ENCODE measurements at places on chromosomes 7 and 10.

DNA sequence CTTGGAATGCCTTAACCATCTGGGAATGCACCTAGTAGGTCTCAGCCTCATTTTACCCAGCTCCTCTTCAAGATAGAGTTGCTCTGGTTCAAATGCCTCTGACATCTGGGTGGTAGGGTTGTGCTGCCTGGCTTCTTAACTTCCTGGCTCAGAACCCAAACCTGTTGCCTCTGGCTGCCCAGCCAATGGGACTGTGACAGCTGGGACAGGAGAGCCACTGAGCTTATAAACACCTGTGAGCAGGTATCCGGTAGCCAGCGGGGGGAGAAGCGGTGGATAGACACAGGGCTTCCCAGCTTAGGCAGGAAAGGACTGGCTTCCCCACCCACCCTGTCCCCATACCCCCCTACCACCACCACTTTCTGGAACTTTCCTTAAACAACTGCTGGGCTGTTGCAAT is 115.8 kb upstream of the CARD11 start:
- no peak for DNase-seq

DNA sequence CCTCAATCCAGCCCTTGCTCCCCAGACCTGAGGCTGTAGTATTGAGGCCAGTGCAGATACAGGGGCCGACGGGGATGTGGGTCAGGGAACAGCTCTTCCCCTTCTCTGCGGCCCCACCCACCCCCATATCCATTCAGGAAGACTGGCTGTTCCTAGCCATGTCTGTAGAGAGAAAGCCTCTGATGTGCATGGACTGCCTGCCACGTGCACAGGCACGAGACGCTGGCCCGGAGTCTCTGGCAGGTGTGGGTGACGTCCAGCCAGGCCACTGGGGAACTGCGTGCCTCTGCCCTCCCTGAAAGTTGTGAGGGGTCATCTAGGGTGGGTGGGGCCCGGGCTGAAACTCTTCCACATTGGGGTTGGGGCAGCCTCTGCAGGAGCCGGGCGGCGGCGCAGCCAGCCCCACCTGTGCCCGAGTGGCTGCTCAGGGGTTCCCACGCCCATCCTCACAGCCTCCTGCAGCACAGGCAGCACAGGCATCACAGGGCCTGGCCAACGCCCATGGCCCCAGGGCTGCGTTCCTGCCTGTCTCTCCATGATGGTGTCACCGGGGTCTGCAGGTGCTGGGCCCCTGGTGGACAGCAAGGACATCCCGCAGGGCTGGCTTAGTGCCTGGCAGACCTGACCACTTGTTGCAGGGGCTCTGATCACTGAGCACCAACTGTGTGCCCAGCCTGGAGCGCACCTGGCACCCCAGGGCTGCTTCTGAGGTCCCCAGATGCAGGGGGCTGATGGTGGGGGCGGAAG is 27.5 kb downstream of the MICALL2 start:
- DNase-seq, result no peak

- no peak for DNase-seq
These were observed 5.4 kb upstream of the ANKRD7 start for GRCh38 chr7:118219157-118219512.

- DNase-seq, result no peak
These were observed 32.5 kb downstream of the ZNF775 start for GRCh38 chr7:150411606-150412005.

GRCh38 chr7:99784007-99784406 is at the start of gene CYP3A4:
Gene CYP3A4, minus strand, starts transcription at chr7:99784184. Its CDS starts 103 bp downstream, at chr7:99784081.
- no peak for DNase-seq

GRCh38 chr7:32074787-32075585 is 4.8 kb upstream of the PDE1C start:
- no peak for DNase-seq

DNA sequence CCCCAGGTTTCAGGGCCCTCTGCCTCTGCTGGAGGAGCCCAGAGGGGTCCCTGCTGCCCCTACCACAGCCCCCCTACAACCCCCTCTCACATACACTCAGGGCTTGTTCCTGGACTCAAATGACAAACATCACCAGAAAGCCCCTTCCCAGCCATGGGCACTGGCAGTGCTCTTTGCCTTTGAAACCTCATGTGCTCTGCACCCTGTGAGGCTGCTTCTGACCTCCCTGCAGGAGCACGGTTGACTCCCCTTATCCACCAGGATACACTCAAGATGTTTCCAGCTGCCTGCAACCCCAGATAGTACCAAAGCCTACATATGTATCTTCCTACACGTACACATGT is 3.5 kb upstream of the ADIRF start:
- DNase-seq, result no peak

GRCh38 chr7:47783456-47784223 is 164.6 kb downstream of the PKD1L1 start:
- DNase-seq, result peak; percentile 95

- DNase-seq, result no peak
These were observed 80.3 kb downstream of the OAT start for GRCh38 chr10:124338276-124338925.

DNA sequence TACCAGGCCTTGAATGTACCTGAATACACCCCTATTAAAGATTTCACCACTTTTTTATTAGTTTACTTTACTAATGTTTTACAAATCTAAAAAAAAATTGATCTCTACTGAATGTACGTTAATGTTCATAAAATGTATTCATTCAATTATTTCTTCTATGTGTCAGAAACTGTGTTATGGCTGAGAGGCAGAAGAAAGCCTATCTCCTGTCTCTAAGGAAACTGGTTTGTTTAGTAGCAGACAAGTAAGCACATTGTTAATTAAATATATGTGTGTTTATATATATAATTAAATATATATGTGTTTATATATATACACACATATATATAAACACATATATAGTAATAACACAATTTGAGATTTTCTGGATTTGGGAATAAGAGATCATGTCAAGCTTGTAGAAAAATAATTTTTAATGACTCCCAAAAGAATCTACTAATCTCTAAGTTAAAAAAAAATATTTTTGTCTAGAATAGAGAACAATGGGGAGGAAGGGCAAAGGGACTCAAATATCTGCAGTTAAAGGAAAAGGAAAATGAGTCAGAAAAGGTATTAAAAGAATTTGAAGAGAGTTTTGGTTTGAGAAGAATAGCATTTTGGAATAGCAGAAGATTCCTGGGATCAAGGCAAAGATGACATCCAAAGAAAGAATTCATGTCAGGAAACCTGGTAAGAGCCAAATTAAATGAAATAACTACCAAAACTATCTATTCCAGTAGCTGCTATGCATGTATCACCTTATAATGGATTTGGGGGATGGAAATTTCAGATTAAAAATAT is 92.1 kb downstream of the CH25H start:
- DNase-seq, result no peak

DNA sequence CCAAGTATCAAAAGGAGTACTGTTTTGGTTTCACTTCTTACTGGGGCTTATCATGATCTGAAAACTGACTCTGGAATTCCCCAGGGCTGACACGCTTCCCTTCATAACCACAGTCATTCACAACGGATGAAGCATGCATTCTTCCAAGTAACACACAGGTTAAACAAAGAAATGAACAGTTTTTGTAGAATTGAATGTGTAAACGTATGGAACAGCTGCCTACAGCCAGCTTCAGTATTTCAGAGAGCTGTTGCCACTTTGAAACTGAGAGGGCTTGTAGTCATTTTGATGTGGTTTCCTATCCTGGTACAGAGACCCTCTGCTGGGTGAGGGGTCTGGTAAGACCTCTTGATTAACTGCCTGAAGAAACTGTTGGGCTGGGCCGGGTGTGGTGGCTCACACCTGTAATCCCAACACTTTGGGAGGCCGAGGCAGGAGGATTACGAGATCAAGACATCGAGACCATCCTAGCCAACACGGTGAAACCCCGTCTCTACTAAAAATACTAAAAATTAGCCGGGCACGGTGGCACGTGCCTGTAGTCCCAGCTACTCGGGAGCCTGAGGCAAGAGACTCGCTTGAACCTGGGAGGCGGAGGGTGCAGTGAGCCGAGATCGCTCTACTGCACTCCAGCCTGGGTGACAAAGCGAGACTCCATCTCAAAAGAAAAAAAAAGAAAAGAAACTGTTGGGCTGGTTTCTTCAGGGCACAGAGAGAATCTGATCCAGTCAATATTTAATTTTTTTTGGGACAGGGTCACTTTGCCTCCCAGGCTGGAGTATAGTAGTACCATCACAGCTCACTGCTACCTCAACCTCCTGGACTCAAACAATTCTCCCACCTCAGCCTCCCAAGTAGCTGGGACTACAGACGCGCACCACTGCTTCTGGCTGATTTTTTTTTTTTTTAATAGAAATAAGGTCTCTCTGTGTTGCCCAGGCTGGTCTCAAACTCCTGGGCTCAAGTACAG is 4.7 kb downstream of the NFE2L3 start:
- DNase-seq, result peak; percentile 63

DNA sequence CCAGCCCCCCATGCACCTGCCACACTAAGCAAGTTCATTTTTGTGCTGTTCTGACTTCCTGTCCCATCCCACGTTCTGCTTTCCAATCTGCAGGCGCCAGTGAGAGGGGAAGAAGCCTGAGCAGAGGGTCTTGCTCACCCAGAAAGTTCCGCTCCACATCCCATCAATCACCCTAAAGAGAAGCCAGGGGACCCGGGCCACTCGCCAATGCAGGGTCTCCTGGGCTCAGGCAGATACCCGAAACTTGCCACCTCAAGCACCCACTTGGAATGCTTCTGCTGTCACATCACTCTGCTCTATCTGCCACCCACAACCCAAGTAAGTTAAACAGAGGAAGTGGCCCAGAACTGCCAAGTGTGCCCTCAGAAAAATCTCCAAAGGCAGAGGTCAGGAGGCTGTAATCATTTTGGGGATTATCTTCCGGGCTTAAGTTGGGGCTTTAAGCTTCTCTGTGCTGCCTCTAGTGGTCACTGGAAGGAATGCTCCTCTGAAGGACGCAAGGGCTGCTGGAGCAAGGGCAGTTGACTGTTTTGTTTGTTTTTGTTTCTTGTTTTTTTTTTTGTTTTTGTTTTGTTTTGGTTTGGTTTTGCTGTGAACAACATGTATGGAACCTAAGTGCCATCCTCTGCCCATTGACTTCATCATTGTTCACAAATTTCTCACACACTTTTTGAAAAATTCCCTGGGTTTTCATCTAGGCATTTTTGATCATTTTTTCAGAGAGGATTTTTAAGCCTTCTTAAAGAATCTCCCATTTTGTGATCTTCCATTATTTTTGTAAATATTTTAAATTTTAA is 25.5 kb downstream of the PRR15 start:
- DNase-seq, result no peak

DNA sequence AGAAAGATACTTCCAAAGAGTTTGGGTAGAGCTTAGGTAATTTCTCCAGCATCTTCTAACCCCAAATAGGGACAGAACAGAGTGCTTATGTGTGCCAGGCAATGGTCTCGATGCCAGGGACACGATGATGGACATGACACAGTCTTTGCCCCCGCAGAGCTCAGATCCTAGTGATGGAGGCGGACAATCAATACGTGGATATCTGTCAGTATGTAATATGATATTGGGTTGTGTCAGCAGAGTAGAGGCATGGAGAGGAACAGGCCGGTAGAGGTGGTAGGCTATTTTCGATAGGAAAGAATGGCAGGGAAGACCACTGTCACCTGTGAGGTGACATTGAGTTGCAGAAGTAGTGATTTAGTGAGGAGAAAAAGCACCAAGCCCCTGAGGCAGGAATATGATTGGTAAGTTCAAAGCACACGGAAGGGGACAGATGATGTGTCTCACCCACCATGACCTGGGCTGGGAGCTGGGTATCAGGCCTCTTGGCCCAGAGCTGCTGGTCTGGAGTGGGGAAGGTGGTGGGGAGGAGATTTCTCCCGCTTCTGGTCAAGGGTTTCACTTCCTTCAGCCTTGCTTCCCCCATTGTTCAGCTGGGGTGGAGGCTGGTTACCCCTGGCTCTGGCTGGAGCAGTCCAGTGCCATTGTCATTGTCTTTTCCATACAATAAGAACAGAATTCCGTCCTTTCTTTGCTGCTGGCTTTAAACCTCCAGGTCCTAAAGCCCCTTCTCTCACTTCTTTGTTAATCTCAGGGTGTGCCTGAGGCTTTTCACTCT is 36.0 kb upstream of the SRGN start:
- no peak for DNase-seq

DNA sequence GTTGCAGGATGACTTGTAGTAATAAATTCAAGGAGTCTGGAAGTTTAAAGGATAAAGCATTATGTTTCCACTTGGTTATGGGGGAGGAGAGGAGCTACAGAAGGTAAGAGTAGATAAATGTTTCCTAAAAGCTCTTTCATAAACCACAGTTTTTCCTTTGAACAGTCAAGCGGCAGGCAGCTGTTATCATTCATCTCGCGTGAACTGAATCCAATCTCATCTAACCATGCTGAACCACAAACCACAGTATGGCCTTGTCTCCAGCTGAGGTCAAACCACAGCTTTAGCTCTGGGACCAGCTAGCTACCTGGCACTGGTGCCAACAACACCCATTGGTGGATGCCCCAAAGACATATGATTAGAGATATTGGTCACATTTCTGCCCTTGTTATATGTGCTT is 63.3 kb downstream of the NOC3L start:
- DNase-seq, result no peak

DNA sequence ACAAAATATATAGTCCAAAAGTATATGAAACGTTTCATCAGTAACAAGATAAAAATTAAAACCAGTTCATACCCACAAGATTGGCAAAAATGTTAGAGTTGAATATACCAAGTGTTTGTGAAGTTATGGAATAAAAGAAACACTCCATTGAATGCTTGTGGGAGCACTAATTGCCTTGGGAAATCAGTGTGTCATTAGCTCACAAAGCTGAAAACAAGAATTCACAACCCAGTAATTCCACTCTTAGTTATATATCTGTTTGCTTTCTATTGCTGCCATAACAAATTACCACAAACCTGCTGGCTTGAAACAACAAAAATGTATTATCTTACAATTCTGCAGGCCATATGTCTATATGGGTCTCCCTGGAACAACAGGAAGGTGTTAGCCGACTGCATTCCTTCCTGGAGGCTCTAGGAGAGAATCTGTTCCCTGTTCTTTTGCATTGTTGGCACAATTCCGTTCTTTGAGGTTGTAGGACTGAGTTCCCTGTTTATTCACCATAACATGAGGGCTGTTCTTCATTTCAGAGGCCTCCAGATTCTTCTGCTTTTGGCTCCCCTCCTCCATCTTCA is 45.7 kb downstream of the SEM1 start:
- DNase-seq, result no peak

GRCh38 chr7:139431459-139431858 is 52.0 kb downstream of the KLRG2 start:
- no peak for DNase-seq

GRCh38 chr10:45071043-45071813 is 70.5 kb downstream of the ZNF22 start:
- DNase-seq, result no peak

DNA sequence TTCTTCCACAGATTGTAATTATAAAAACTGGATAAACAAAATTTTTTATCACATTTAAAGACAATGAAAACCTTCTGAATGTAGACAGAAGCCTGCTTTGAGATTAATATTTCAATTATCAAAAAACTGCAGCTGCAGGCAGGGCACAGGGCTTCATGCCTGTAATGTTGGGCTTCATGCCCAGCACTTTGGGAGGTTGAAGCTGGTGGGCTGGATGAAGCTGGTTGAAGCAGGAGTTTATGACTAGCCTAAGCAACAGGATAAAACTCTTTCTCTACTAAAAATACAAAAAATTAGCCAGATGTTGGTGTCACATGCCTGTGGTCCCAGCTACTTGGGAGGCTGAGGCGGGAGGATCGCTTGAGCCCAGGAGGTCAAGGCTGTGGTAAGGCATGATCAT is 41.2 kb downstream of the PDZD8 start:
- DNase-seq, result no peak

- DNase-seq, result no peak
These were observed 3.0 kb downstream of the PIP4K2A start for GRCh38 chr10:22711373-22711772.

GRCh38 chr7:134593530-134594392 is 44.9 kb downstream of the AKR1B15 start:
- DNase-seq, result peak; percentile 57

- no peak for DNase-seq
These were observed 750.1 kb upstream of the SORCS1 start for GRCh38 chr10:107914450-107915214.

All from fibroblast of skin of left biceps (primary cell).